ENCODE measurements at places on chromosomes 2 and 18.

DNA sequence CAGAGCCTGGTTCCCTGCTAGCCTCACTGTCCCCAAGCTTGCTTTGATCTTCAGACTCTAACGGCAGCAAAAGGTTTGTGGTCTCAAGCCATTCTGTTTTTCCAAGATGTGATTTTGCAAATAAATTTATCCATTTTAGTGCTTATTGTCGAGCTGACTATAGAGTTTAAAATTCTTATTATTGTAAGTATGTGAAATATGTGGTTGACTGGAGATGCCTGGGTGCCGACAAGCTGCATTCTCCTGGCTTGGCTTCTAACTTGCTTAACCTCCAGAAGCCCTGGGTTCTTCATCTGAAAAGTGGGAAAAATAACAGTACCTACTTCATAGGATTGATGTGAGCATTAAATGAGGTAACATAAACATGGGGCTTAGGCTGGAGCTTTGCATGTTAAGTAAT lies 9.9 kb upstream of the EDAR start:
- no peak for DNase-seq

DNA sequence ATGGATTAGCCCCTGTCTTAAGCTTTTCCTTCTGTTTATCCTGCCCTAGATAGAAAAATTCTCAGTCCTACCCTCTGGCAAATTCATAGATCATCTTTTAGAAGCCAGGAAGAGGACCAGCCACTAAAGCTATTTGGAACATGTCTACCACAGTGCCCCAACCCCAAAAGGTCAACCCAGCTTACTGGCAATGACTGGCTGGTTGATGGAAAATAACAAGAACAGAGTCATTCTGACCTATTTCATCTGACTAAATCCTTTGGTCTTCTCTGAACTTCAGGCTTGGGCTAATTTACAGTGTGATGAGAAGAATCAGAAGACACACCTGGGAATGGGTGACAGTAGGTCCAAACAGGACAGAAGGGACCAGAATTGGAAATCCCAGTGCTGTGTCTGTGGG lies 227.3 kb upstream of the CCDC68 start:
- no peak for DNase-seq

DNA sequence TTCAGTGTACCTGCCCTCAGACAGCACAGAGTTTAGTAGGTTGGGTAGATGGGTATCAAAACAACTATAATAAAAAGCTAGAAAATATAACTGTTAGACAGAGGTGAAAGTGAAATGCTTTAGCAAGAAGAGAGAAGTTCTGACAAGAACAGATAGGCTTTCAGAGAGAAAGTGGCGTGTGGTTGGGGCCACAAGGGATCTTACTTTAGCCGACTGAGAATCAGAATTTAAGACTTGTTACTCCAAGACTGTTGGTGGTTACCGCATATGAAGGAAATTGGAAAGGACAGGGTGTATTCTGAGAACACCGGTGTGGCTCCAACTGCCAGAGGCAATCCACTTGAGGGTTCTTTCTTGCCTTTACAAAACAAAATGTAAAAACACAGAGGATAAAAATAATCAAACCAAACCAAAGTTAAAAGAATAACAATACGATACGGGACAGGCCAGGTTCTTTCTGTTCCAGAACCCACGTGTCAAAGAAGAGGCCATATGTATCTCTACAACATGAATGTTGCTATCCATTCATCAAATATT lies 44.4 kb upstream of the AGPS start:
- DNase-seq: no peak

- DNase-seq: no peak
Measured at GRCh38 chr18:3692113-3692621, 242.2 kb downstream of the TGIF1 start.

GRCh38 chr2:10490806-10491291 lies 42.7 kb upstream of the ODC1 start:
- DNase-seq: peak; percentile 5

DNA sequence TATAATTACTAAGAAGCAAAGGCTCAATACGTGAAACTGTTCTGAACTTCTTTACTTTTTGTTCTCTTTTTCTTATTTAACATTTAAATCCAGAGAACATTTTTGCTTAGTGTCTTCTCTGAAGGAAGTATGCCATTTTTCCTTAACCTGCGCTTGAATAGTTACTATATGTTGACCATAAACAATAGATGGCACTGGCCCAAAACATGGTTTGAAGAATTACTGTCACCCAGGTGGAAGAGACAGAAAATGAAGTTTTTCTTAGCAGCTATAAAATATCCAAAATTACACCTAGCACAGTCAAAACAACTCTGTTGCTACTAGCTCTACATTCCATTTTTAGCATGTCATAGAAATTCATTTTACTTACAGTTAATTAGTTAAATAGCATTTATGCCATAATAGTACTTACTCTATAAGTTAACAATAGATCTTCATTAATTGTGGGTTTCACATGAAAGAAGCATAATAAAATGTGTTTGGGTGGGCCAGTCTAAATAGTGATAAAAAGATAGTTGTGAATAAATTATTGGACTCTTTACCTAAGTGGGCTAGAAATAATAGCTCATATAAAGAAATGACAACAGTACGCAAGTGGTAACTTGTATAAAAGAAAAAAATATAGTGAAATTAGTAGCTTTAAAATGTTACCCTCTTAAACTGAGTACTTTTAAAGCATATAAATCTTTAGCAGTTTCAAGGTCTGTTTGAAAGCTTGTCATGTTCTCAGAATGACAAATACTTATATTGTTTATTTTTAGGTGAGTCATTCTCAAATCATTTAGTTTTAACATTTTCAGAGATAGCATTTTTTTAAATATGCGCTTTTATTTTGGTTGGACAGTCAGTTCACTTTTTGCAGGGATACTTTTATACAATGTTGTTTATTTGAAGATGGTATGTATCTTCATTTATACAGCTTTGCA lies 3.7 kb downstream of the ETAA1 start:
- DNase-seq: no peak

DNA sequence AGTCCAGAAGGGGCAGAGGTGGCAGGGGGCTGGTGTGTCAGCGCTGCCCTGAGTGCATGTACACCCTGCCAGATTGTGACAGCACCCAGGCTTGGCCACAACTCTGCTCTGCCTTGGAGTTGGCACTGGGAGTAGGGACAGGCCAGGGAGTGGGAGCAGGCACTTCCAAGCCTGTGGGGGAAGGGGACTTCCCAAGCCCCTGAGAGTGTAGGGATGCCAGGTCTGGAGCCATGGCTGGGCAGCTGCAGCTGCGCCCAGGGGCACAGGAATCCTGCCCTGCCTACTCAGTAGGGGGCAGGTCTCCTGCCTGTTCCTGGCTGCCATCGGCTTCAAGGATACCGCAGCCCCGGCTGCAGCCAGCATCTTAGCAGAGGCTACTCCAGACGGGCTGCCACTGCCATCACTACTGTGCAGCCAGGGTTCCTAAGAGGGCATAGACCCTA lies 109.4 kb downstream of the CALCRL start:
- no peak for DNase-seq

DNA sequence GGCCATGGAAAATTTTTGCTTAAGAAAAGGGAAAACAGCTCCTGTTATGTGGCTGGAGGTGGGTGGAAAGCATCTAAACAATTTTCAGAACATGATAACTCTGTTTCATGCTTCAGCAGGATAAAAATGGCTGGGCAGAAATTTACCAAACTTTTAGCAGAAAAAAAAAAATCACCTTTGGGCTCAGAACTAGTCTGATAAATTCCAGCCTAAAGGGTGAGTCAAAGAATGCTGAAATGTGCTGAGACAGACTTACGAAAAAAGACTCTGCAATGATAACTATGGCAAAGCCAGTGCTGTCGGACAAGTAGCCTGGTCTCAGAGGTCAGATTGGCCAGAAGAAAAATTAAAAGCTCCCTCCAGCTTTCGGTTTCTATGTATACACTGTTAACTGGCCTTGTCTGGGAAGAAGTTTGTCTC lies 123.6 kb downstream of the LRATD1 start:
- DNase-seq: no peak

DNA sequence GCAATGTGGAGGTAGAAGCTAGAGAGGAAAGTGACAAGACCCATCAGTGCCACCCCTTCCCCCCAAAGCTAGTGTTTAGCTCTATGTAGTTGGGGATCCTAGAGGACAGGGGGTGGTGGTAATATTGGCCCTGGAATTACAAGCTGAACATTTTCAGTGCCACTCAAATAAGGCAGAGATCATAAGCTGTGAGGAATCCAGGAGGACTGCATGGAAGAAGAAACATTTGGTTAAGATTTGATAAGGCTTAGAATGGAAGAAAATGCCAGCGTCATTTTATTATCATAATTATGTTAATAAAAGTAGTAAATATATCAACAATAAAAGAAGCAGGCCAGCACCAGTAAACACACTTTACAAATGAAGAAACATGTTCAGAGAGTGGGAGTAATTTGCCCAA lies 33.7 kb downstream of the KCNK3 start:
- DNase-seq: no peak

GRCh38 chr2:230875347-230876315 lies 10.9 kb downstream of the ITM2C start:
- peak; percentile 22 for DNase-seq

GRCh38 chr2:209331291-209331844 lies 92.5 kb upstream of the MAP2 start:
- no peak for DNase-seq

GRCh38 chr18:45806226-45806625 lies 19.2 kb upstream of the SIGLEC15 start:
- DNase-seq: no peak

- DNase-seq: no peak
Measured at GRCh38 chr18:53527365-53527764, 697.1 kb downstream of the MBD2 start.

- no peak for DNase-seq
Measured at GRCh38 chr2:132415915-132416722, 486 bp upstream of the GPR39 start.

- DNase-seq: peak; percentile 13
Measured at GRCh38 chr2:120737340-120738101, 1.9 kb downstream of the GLI2 start.

DNA sequence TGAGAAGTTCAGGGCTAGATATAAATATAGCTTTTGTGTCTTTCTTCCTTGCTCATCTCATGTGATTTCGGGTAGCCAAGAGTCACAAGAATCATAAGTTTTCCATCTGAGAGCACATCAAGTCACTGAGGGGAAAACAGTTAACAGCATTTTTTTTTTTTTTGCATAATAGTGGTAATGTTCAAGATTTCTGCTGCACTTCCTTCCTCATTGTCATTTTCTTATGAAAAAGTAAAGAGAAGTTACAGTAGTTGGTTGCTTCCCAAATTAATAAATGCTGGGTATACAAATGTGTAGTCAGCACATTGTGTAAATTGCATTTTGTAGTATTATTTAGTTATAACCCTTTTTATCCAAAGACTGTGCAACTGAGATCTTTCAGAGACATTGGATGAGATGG lies 93.6 kb downstream of the ZEB2 start:
- no peak for DNase-seq

GRCh38 chr2:3462493-3463104 lies 56.7 kb downstream of the ADI1 start:
- DNase-seq: no peak

GRCh38 chr2:191864628-191865374 lies 17.9 kb upstream of the CAVIN2 start:
- no peak for DNase-seq

DNA sequence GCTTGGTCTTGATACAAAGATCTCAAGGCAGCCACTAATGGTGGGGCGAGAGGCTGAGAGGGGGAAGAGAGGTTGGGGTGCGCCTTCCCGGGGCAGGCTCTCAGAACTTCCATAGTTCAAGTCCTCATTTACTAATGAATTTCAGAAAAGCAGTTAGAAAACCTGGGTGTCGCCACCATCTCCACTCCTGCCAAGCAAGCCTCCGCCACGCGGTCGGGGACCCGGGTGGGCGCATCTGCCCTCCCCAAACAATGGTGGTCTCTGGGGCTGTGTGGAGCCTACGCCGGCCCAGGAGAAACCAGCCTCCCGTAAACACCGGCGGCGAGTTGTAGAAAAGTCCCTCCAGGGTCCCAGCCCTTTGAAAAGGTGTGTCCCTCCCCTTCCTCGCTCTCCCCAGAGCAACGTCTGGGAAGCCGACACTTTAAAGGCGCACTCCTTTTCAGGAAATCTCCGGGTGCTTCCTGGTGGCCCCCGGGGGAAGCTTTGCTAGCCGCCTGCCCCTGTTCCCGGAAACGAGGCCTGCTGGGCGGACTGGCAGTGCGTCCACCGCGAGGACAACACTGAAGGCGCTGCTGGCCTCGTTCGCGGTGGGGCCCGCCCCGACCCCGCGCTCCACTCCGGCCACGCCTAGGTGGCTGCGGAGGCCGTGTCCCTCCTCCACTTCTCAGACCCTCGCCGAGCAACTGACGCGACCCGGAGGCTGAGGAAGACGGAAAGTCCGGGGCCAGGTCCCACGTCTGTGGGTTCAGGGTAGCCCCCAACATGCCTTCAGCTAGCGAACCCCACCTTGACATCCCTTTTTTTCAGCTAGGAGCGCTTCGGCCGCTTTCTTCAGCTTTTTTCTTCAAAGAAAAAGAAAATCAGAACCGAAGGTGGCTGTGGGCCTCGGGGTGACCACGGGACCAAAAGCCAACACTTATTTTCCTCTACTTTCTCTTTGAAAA lies 16.8 kb downstream of the EVX2 start:
- DNase-seq: no peak

- peak; percentile 42 for DNase-seq
Measured at GRCh38 chr2:160301420-160301819, 101.3 kb upstream of the ITGB6 start.

GRCh38 chr2:229714736-229715541 lies 584 bp upstream of the DNER start:
- peak; percentile 62 for DNase-seq

- no peak for DNase-seq
Measured at GRCh38 chr2:239498981-239499634, 98.3 kb upstream of the HDAC4 start.

DNA sequence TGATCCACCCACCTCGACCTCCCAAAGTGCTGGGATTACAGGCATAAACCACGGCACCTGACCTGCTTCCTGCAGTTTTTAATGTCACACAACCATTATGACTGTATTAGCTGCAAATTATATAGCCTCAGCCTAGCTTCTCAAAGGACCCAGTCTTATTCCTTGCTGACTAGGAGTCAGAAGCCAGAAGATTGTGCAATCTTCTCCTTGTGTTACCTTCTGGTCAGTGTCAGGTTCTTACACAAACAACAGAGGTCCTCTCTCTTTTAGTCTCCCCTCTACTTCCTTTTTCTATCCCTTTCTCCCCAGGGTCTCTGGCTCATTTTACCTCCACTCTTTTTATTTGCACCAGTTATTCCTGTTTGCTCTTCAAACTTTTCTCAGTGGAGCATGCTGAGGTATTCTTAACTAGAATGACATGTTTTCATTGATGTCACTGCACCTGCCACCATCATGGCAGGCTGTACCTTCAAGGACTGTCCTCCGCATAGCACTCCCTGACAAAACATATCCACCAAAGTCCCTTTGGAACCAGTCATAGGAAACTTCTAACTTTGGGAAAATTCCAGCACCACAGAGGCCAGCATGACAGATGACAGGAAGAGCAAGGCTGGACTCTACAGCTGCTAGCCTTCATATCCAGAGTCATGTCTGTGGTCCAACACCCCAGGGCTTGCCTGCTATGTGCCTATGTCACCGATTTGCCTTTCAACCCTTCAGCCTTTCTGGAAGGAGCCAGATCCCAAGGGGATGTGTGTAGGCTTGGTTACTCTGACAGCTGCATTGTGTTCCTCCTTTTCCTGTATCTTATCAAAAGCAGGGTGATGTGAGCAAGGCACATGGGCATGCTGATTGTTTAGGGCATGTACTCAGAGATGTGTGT lies 45.2 kb upstream of the EPC2 start:
- DNase-seq: no peak

GRCh38 chr2:109481196-109481555 lies 132.6 kb downstream of the SEPTIN10 start:
- DNase-seq: no peak

- DNase-seq: no peak
Measured at GRCh38 chr2:109230941-109231420, 102.0 kb downstream of the SH3RF3 start.

- DNase-seq: no peak
Measured at GRCh38 chr18:14927701-14928100, 179.7 kb downstream of the ANKRD30B start.
